ENCODE measurements at places on chromosomes 11 and 22. TPM values are rescaled to one million over a fixed set of nuclear protein-coding genes. Genes with fewer than 3 reads are reported as not detected.
A peak's percentile ranks its signal among the peaks of the same experiment; 100 is the strongest.

DNA sequence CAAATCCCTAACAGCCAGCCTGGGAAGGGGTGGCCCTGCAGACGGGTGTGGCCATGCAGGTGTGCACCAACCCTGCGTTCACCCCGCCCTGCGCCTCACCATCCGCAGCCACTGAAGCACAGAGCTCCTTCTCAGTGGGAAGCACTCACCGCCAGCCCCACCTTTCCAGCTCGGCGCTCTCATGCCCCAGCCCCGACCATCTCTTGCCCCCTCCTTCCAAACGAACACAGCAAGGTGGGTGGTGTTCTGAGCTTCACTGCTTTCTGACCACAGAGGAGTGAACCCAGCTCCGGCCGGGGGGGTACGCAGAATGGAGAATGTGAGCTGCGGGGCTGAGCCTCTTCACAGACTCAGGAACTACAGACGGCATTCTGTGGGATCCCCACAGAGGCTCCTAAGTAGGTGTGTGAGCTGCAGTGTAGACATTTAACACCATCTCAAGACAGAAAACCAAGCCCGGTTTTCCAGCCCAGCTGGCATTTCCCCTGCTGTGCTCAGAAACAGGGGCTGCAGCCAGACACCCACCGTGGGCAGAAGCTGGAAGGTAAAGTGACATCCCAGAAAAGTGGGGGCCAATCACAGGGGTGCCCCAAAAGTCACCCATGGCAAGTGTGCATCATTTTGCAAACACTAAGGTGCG, 88.4 kb upstream of the RTL6 start:
- no peak overlapping the region for H3K27ac ChIP-seq
- no peaks in the 10 kb centered on the region for H3K36me3 ChIP-seq
- no peaks in the 10 kb centered on the region for H3K4me1 ChIP-seq
- no peaks in the 10 kb centered on the region for H3K27me3 ChIP-seq
- no peak for DNase-seq

- H3K27me3 ChIP-seq: no peaks in the 10 kb centered on the region
- no peak for DNase-seq
- no peaks in the 10 kb centered on the region for H3K4me1 ChIP-seq
Observed at GRCh38 chr11:75516886-75517285, 8.9 kb downstream of the GDPD5 start.

DNA sequence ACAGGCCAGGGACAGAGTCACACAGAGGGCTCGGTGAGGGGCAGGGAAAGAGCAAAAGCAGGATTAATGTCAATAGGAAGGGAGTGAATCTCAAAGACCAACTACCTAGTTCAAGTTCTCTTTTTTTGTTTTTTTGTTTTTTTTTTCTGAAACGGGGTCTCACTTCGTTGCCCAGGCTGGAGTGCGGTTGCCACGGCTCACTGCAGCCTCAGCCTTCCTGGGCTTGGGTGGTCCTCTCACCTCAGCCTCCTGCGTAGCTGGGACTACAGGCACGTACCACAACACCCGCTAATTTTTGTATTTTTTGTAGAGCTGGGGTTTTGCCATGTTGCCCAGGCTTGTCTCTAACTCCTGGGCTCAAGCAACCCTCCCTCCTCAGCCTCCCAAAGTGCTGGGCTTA, 9.7 kb upstream of the BCL9L start:
- H3K4me3 ChIP-seq: no peak overlapping the region
- H3K27ac ChIP-seq: no peak overlapping the region
- no peaks in the 10 kb centered on the region for H3K36me3 ChIP-seq
- no peak for DNase-seq
- H3K27me3 ChIP-seq: no peaks in the 10 kb centered on the region

LMO2 gene
- total RNA-seq: 39.0 TPM

DNA sequence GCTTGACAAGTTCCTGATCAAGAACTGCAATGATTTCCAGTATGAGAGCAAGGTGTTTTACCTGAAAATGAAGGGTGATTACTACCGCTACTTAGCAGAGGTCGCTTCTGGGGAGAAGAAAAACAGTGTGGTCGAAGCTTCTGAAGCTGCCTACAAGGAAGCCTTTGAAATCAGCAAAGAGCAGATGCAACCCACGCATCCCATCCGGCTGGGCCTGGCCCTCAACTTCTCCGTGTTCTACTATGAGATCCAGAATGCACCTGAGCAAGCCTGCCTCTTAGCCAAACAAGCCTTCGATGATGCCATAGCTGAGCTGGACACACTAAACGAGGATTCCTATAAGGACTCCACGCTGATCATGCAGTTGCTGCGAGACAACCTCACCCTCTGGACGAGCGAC, 12.0 kb downstream of the YWHAH start:
- H3K4me3 ChIP-seq: no peak overlapping the region
- H3K27me3 ChIP-seq: no peaks in the 10 kb centered on the region
- H3K4me1 ChIP-seq: peaks cover 6% of the 10 kb centered on the region
- DNase-seq: no peak
- H3K27ac ChIP-seq: no peak overlapping the region
- peaks cover 29% of the 10 kb centered on the region for H3K36me3 ChIP-seq

ZP1 gene
- total RNA-seq: not detected

DEFB131B gene
- total RNA-seq: not detected

DNA sequence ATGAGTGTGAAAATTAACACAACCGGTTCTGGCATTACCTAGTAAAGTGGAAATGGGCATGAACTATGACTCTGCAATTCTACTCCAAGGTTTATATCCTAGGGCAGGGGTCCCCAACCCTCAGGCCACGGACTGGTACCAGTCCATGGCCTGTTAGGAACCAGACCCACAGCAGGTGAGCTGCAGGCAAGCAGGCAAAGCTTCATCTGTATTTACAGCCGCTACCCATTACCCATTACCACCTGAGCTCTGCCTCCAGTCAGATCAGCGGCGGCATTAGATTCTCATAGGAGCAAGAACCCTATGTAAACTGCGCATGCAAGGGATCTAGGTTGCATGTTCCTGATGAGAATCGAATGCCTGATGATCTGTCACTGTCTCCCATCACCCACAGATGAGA, 49.8 kb downstream of the MORC2 start:
- H3K27me3 ChIP-seq: no peaks in the 10 kb centered on the region
- no peak for DNase-seq
- peaks cover 14% of the 10 kb centered on the region for H3K4me1 ChIP-seq
- H3K4me3 ChIP-seq: no peak overlapping the region
- no peaks in the 10 kb centered on the region for H3K36me3 ChIP-seq

- no peaks in the 10 kb centered on the region for H3K36me3 ChIP-seq
- H3K27me3 ChIP-seq: no peaks in the 10 kb centered on the region
- H3K4me3 ChIP-seq: no peak overlapping the region
- H3K27ac ChIP-seq: no peak overlapping the region
- no peak for DNase-seq
- H3K4me1 ChIP-seq: peaks cover 5% of the 10 kb centered on the region
Observed at GRCh38 chr22:46662226-46662625, 42.0 kb downstream of the GRAMD4 start.

DNA sequence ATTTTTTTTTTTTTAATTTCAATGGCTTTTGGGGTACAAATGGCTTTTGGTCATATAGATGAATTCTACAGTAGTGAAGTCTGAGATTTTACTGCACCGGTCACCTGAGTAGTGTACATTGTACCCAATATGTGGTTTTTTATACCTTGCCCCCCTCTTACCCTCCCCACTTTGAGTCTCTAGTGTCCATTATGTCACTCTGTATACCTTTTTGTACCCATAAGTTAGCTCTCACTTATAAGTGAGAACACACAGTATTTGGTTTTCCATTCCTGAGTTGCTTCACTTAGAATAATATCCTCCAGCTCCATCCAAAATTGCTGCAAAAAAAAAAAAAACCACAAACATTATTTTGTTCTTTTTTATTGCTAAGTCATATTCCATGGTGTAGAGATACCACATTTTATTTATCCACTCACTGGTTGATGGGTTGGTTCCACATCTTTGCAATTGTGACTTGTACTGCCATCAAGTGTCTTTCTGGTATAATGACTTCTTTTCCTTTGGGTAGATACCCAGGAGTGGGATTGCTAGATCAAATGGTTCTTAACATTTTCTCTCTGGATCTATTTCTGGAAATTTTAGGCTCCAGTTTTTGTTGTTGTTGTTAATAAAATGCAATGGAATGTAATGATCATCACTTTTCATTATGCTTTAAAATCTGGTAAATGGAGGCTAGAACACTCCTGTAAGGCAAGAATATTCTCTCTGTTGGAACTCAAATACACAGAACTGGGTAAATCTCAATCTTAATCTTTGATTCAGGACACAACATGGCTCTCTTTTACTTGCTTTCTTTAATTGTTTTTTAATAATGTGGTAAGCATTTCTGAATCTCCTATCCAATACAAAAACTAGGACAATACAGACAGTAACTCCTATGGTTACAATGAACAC, 10.3 kb downstream of the NEAT1 start:
- peak; percentile 77 for DNase-seq
- H3K36me3 ChIP-seq: peaks cover 43% of the 10 kb centered on the region
- no peak overlapping the region for H3K4me3 ChIP-seq
- H3K27ac ChIP-seq: no peak overlapping the region

- no peak overlapping the region for H3K27ac ChIP-seq
- DNase-seq: no peak
- H3K36me3 ChIP-seq: no peaks in the 10 kb centered on the region
- no peaks in the 10 kb centered on the region for H3K27me3 ChIP-seq
- H3K4me3 ChIP-seq: no peak overlapping the region
Observed at GRCh38 chr11:44630511-44631210, 65.2 kb downstream of the CD82 start.

DNA sequence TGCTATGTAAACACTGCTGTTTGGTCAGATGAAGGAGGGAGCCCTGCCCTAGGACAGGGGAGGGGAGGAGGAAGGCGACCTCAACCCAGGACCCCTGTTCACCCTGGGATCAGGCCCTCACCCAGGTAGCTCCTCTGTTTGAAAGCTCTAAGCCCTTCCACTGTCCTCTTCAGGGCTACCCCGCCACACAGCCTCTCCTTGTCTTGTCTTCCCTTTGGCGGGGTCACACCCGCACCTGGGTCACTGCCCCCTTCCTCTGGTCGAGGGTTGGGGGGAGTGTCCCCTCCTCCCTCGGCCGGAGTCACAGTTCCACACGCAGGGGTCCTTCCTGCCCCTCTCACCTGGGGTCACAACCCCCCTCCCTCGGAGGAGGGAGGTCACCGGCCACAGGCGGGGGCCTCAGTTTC, 463 bp upstream of the PTPMT1 start:
- H3K4me3 ChIP-seq: peak overlapping the region; percentile 73
- H3K36me3 ChIP-seq: no peaks in the 10 kb centered on the region
- DNase-seq: no peak
- peak overlapping the region; percentile 90 for H3K27ac ChIP-seq

BUD13 gene
- 39.4 TPM for total RNA-seq

- no peak overlapping the region for H3K4me3 ChIP-seq
- no peaks in the 10 kb centered on the region for H3K27me3 ChIP-seq
- no peaks in the 10 kb centered on the region for H3K4me1 ChIP-seq
- no peak for DNase-seq
- H3K36me3 ChIP-seq: no peaks in the 10 kb centered on the region
Observed at GRCh38 chr22:46180370-46181137, 30.2 kb downstream of the PPARA start.

GRCh38 chr11:126793596-126793995, 207.0 kb downstream of the KIRREL3 start:
- no peak for DNase-seq
- no peak overlapping the region for H3K4me3 ChIP-seq
- peaks cover 19% of the 10 kb centered on the region for H3K27me3 ChIP-seq
- H3K36me3 ChIP-seq: no peaks in the 10 kb centered on the region
- no peak overlapping the region for H3K27ac ChIP-seq

DNA sequence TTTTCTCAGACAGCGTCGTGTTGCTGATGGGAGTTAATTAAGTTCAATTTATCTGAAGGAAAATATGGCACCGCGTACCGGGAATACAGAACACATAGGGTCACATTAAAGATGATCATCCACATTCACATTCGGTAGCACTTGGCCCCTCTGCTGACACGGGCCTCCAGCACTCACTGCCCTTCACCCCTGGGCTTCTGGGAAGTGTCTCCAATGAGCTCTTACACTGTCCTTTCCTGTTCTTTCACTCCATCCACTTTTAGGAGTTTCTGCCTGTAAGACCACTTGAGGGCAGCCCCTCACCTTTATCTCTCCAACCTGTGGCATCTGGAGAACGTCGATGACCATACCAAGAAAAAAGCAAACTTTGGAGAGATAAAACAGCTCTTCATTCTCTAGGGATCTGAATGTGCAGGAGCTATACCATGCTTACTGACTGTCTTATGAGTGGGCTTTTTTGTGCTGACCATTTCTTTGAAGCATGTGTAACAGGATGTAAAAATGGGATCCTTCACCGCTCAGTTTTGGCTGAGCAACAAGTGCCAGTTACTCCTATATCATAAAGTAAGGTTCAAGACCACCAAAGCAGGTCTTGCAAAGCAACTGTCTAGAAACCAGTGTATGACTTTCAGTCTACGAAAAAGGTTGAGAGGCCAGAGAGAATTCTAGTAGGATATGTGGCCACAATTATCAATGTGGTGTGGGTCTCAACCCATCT, 1.1 kb upstream of the SERGEF start:
- H3K4me1 ChIP-seq: no peaks in the 10 kb centered on the region
- DNase-seq: no peak
- peaks cover 14% of the 10 kb centered on the region for H3K27me3 ChIP-seq
- H3K4me3 ChIP-seq: peak overlapping the region; percentile 64

NXPE4 gene
- total RNA-seq: not detected

DNA sequence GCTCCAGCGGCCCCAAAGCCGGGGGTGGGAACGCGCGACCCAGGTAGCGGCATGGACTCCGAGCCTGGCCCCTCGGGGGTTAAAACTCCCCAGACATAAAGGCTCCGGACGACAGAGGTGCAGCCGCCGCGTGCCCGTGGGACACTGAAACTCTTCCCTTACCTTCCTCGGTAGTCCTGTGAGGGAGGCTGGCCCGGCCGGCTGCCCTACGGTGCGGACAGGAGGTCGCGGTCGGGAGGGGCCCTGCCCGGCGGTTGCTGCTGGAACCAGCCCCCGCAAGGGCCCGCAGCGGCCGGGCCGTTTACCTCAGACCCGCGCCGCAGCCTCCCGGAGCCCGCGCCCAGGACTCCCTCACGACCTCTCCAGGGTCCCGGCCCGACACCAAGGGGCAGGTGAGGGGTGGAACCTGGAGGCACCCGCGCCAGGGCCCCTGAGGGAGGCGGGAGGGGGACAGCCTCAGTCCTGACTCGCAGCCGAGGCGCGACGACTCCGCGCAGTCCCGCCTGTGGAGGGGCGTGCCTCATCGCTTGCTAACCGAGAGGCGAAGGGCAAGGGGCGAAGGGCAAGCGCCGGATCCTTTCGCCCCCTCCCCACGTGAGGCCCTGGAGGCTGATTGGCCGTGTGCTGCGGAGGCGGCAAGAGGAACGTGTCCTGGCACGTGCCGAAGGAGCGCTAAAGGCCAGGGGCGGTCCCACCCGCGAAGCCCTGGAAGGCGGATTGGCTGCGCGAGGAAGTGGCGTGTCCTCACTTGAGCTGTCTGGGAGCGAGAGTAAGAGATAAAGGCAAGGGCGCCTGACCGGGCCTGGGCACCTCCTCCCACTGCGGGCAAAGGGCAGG, at the start of gene UPB1:
UPB1 (plus strand) TSS at position 805 of the 837 bp plus-strand sequence. CDS start 72 bp downstream, outside the sequence.
- H3K36me3 ChIP-seq: no peaks in the 10 kb centered on the region
- no peaks in the 10 kb centered on the region for H3K4me1 ChIP-seq
- no peaks in the 10 kb centered on the region for H3K27me3 ChIP-seq
- H3K27ac ChIP-seq: no peak within 1 kb of the TSS
- DNase-seq: no peak
- H3K4me3 ChIP-seq: no peak within 1 kb of the TSS

All from A673 (cell line).